ENCODE measurements at places on chromosomes 7 and 10. TPM values are rescaled to one million over a fixed set of nuclear protein-coding genes. Genes with fewer than 3 reads are reported as not detected.

- no peak for DNase-seq
These were observed 76.2 kb downstream of the KLF6 start for GRCh38 chr10:3708852-3709251.

DNA sequence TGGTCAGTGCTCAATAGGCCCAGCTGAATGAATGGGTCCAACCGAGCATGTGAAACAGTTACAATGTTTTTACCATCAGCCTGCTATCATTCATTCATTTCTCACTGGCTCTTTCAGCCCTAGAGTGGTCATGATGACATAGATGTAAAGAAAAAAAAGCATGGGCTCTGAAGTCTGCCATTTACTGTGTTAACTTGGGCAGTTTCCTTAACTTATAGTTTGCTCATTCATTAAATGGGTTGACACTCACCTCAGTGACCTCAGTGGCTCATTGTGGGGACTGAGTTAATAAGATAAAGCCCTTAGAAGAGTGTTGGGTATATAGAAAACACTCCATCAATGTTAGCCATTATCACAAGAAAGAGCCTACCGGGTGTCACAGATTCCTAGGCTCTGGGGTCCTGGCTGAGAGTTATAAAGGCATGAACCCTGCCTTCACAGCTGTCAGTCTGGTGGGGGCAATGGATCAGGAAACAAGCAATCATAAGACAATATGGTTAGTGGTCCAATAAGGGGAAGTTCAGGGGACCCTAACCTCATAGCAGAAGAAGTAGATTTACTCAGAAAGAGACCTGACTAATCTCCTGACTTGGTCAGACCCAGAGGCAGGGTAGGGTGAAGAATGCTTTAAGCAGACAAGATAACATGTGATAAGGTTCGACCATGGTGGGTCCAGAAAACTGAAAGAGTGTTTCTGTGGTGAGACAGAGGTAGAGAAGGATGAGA lies 29.7 kb upstream of the GPAM start:
- no peak for DNase-seq

ELMO1 gene
- total RNA-seq: 6.7 TPM

DNA sequence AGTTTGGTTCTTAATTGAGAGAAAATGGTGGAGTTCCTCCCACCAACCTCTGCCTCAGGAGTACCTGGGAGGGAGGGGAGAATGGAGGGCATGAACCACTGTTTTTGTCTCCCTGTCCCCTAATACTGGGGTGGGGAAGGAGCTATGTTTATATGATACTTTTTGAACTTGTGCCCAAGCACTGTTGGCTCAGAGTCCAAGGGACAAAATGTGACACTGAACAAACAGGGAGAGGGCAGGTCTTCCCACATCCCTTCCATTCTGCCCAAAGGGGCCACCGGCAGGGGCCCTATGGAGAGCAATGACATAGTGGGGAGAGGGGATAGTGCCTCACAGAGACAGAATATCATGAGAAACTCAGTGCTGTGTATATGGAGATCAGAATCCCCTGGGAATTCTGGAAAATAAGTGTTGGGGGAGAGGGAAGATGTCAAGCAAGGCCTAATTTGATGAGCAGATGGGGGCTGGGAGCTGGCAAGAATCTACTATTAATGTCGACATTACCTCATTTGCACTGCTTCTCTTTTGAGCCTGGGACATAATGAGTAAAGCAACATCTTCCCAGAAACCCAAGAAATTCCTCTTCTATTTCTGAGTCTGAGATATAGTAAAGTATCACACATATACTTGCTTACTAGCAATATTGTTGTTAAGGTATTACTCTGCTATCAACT lies 180.6 kb downstream of the CYP26A1 start:
- no peak for DNase-seq

PITRM1 gene
- 72.4 TPM for total RNA-seq

- DNase-seq: no peak
These were observed 3.1 kb upstream of the SMURF1 start for GRCh38 chr7:99146979-99147378.

GRCh38 chr10:126685756-126686155 lies 15.3 kb upstream of the C10orf90 start:
- DNase-seq: no peak

GRCh38 chr7:42403831-42404230 lies 166.8 kb upstream of the GLI3 start:
- no peak for DNase-seq

GRCh38 chr7:18087026-18087686 lies 59.5 kb upstream of the PRPS1L1 start:
- no peak for DNase-seq

WEE2 gene
- total RNA-seq: not detected

LRWD1 gene
- 21.1 TPM for total RNA-seq

- DNase-seq: no peak
These were observed 312.0 kb upstream of the GLI3 start for GRCh38 chr7:42548816-42549611.

DNA sequence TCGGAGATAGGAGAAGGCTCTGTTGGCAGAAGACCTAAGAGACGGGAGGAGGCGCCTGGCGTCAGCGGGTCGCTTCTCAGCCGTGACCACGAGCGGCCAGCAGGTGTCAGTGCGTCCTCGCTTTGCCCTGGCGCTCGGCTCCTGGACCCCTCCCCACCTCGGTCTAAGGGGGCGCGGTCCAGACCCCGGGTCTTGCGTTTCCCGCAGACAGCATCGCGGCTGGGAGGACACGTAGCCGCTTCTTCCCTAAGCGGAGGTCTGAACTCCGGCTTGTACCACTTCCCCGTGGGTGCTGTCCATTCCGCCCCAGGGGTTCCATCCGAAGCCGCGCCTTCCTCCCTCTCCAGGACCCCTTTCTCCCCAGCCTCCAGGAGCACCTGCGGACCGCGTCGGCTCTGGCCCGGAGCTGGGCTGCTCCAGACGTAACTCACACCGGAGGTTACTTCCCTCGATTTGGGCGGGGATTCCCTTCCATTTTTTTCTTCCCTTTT lies 593 bp upstream of the ADRA2A start:
- peak; percentile 62 for DNase-seq

DNA sequence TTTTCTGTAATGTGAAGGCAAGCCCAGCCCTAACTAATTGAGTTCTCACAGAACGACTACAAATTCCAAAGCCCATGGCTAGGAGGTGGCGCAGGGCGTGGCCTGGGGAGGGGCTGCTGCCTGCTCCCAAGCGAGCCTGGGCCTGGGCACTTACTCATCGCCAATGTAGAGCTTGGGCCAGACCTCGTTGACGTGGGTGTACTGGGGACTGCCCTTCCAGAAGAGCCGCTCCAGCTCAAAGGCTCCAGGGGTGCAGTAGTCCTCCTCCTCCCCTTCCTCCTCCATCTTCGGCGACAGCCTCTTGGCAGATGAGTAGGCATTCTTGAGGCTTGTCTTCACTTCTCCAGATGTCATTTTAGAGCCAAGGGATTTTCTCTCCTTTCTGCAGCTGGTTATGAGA lies 53.3 kb upstream of the SAMD8 start:
- DNase-seq: no peak

ANKRD7 gene
- not detected for total RNA-seq

- DNase-seq: no peak
These were observed 465.5 kb upstream of the NRP1 start for GRCh38 chr10:33799944-33800323.

DNA sequence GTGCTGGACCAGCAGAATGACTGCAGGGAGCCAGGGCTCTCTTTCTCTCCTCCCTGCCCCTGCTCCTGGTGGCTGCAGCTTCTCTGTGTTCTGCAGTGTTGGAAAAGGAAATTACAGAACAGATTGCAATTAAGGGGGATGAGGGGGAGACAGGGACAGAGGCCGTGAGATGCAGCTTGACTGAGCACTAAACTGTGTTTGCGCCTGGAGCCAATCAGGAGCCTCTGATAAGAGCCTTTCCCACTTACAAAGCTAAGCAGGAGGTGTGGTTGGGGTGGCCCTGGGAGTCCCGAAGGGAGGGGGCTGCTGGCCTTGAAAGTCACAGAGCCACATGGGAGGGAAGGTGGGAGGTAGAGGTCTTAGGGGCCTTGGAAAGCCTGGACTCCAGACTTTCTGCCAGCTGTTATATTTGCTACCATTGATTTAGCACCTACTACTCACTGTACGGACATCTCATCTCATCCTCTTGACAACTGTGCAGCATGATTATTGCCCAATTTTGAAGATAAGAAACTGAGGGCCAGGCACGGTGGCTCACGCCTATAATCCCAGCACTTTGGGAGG lies 26.7 kb downstream of the TRIM8 start:
- DNase-seq: no peak

GRCh38 chr7:39433550-39433949 lies 132.7 kb upstream of the YAE1 start:
- DNase-seq: no peak

SCART1 gene
- total RNA-seq: 4.7 TPM

DNA sequence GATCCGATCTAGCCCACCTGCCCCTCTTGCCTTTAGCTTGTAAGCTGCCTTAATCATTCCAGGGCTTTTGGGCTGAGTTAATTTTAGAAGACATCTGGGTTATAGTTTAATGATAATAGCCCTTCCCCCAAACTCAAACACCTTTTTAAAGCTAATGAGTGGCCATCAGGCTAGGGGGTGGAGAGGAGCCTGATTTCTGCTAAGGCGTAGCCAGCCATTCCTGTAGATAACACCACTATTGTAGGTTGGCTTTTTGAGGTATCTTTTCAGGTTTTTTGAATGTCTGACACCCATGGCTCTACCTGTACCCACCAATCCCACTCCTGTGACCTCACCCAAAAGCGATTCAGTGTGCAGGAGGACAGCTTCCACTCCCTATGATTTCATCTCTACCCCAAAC lies 7.6 kb upstream of the SYPL1 start:
- no peak for DNase-seq

GRCh38 chr10:126080291-126080825 lies 184.0 kb downstream of the FANK1 start:
- DNase-seq: no peak

EPO gene
- total RNA-seq: 0.27 TPM

DNA sequence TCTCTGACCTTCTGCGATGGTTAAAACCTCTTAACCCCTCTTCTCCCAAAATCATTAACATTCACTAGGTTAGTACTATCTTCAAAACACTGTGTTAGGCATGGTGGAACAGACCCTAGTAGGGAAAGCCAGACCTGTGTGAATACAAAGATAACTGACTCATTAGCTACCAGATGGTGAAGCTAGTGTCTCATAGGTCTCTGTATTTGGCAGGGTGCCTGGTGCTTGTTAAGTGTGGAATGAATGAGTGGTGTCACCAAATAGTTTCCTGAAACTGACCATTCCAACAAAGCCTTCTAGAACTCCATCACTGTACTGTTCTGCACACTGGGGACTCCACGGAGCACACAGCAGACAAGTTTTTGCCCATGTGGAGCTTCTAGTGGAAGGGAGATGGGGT lies 27.7 kb upstream of the TM9SF3 start:
- no peak for DNase-seq

DNA sequence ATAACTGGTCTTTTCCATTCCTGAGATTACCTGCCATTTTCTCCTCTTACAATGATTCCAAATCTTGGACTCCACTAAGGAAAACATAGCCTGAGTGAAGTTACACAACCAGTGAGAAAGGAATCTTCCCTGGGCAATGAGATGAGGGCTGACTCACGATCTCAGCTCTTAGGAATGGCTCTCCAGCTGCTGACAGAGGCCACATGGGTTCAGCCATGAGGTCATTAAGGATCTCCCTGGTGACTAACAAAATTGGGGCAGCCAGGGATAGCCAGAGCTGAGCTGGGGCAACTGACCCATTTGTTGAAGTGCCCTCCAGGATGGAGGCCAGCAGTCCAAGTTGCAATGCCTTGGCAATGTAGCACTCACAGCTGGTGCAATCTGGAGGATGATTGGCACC lies 78.7 kb upstream of the MKLN1 start:
- DNase-seq: no peak

DNA sequence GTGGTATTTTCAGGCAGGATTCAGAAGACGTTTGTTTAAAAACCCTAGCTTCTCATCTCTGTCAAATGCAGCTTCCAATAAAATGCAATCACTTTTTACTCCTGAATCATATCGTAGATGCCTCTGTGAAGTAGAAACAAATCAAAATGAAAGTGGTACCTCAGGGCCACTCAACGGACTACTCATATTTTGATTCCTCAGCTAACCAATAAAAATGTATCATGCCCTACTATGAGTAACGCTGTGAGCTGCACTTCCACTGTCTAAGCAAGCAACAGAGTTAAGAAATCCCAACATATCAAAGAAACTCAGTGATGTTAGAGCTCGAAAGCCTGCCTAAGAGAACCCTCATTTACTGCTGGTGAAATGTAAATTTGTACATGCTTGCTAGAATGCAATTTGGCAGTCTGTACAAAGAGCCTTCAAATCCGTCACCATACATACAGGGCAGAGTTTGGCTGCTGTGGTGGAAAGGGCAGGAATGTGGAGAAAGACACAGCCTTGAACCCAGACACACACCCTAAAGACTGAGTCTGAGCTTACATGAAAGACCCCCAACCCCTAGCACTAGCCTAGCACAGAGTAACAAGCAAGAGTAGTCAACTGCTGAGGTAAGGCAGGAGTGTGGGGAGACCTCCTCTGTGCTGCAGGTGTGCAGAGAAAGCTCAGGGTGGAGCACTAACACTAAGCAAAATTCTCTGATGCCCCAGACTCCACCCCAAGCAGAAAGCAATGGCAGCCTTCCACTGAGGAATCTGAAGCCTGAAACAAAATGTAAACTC lies 151.5 kb downstream of the ANK3 start:
- DNase-seq: no peak

GRCh38 chr7:506391-506831 lies 13.2 kb downstream of the PDGFA start:
- no peak for DNase-seq

DNA sequence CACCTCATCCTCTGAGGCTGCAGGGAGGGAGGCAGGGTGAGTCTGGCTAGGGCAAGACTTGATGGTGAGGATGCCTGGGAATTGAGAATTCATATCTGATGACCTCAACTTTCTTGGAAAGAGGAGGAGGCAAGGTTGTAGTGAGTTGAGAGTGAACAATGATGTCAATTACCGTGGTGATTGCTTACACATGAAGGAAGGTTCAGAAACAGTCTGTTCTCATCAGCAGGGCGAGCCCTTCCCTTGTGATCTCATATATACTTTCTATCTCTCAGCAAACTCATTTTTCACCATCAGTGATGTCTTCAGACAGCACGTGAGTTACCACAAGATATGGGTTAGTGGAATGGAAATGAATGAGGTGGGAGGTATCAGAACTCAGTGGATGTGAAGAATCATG lies 20.1 kb upstream of the COL13A1 start:
- DNase-seq: no peak

ANXA8L1 gene
- total RNA-seq: 1.1 TPM

DNA sequence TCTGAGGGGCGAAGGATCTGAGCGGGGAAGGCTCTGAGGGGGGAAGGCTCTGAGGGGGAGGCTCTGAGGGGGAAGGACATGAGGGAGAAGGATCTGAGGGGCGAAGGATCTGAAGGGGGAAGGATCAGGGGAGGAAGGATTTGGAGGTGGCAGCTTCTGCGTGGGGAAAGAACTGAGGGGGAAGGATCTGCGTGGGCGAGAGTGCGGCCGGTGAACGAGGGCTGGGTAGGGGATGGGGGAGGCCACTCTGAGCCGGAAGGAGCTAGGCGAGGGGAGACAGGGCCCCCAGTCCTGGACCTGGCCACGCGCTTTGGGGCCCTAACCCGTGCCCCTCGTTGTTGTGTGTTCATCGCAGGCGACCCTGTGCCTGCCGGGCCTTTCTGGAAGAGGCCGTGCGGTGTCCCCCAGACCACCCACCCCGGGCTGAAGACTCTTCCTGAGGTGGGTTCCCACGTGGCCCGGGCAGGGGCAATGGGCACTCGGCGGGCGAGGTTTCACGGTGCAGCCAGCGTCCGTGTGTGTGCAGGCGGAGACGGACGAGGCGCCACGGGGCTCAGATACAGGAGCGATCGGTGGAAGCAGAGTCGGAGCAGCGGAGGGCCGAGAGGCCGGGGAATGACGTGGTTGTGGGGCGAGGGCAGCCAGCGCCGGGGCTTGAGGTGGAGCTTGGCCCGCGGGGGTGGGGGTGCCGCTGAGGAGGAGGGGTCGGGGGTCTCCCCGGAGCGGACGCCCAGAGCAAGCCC lies 2.0 kb downstream of the CALY start:
- DNase-seq: no peak

Measured in mesothelial cell of epicardium (in vitro differentiated cells).